ENCODE measurements at places on chromosomes 7 and 10.
A peak's percentile ranks its signal among the peaks of the same experiment; 100 is the strongest.

- DNase-seq = no peak
Measured at GRCh38 chr7:156656598-156656997, 16.0 kb downstream of the RNF32 start.

DNA sequence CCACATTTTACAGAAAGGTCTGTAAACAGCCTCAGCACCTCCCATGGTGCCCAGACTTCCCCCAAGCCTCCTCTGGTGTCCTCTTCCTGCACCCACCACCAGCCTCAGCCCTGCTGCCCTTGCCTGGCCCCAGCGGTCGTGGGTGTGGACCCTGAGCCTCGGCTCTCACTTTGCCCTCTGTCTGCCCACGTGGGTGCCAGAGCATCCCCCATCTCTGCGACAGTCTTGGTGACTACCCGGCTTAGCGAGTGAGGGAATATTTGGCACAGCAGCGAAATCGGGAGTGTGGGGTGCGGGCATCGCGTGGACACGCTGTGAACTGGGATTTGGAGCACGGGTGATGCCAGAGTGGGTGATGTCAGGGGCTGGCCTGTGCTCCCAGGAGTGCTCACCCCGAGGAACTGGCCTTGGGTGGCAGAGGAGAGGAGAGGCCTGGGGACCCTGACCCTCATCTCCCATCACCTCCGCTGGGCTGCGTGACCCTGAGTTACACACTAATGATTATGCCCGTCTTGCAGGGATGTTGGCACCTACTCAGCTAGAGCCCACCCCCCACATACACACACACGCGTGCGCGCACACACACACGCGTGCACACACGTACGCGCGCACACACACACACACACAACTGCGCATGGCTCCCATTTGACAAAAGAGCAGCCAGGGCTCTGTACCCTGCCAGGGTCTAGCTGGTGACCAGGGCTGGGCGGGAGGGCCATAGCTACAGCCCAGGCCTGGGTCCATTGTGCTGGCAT lies 8.7 kb downstream of the ELFN1 start:
- DNase-seq = no peak

DNA sequence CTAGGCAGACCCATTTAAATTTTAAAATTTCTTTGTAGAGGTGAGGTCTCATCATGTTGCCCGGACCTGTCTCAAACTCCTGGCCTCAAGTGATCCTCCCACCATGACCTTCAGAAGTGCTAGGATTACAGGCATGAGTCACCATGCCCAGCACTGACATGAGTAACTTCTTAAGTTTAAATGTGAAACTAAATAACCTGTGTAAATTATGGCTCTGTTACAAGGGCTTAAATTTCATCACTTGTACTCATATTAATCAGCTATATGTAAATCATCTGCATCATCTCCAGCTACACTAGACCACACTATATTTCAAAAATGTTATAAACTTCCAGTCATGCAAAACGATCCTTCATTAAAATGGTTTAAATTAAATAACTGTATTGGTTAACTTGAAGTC lies 56.1 kb downstream of the ATAD1 start:
- DNase-seq = no peak

GRCh38 chr10:125441151-125441550 lies 241.8 kb downstream of the TEX36 start:
- no peak for DNase-seq

DNA sequence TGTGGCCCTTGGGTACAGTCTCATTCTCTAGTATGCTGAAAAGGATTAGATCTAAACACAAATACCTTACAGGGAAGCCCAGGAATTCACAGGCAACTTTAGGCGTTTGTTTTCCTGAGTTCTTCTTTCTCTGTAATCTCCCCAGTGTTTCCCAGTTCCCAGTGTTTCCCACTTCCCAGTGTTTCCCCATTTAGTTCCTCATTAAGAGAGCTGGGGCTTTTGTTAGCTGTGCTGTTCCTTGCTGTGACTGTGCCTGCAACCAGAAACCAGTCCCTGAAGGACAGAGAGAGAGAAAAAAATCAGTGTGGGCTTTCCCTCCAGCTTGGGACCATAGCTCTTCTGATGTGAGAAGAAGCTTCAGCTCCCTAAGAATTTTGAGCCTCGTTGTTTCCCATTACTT lies 802.9 kb upstream of the COBL start:
- DNase-seq = no peak

GRCh38 chr10:49177391-49178355 lies 10.5 kb downstream of the TMEM273 start:
- peak; percentile 62 for DNase-seq

DNA sequence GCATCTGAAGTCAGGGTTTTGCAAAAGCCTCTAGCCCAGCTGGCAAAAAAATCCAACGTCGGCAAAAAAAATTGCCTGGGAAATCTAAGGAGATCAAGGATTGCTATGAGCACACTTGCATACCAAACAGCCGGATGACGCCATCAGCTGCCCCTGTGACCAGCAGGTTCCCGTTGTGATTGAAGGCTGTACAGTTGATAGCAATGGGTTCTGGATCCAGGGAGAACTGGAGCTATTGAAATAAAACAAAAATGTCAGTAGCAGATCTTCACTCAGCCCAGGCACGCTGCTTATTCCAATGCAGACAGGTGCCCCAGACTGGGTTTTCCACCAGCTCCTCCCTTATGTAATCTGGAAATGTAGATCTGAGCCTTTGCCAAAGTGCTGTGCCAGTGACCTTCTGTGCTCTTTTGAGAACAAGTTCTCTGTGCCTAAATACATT lies 18.7 kb upstream of the CYREN start:
- DNase-seq = no peak

- DNase-seq = peak; percentile 65
Measured at GRCh38 chr10:62048919-62049623, 147.6 kb downstream of the ARID5B start.

GRCh38 chr10:108975459-108976058 lies 947.8 kb downstream of the XPNPEP1 start:
- DNase-seq = no peak

GRCh38 chr7:109901926-109902325 lies 1189.0 kb upstream of the LRRN3 start:
- no peak for DNase-seq

DNA sequence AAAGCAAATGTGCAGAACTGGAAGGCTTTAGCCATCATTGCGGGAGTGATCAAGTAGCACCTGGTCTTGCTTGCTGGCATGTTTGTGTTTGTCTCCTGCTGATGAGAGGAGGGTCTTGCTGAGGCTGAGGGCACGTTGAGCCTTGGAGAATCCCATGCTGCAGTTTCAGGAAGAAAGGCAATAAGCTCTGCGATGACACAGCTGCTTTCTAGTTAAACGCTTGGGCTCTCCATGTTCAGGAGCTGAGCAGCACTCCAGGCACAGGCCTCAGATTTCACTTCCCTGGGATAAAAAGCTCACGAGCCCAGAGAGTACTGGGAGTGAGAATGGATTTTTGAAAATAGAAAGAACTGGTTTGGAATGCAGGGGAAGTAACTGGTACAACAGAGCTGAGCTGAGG lies 100.8 kb downstream of the LRRC18 start:
- DNase-seq = no peak

DNA sequence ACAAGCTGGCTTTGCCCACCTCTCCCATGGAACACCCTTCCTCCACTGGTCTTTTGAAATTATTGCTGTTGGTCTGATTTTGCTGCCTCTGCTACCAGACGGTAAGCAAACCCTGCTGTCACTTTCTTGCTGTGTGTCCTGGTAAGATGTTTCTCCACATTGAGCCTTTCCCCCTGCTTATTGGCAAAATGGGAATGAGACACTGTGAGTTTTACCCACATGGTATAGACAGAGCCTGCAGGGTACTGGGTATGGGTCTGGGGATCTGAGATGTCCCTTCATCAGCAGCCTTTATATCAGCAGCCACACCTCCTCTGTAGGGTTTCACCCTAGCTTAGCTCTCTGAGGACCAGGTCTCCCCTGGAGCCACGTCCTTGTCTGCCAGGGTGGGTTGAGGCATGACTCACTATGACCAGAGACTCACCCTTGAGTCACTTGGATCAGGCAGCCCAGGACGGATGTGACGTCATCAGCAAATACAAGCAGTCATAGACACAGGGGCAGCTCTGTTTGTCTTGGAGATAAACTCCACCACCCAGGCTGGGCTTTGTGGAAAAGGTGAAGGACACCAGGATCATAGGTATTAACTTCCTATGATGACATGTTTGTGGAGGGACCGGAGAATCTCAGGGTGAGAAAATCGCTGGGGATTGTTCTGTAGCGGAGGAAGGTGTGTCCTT lies 17.9 kb upstream of the BAIAP2L1 start:
- no peak for DNase-seq

DNA sequence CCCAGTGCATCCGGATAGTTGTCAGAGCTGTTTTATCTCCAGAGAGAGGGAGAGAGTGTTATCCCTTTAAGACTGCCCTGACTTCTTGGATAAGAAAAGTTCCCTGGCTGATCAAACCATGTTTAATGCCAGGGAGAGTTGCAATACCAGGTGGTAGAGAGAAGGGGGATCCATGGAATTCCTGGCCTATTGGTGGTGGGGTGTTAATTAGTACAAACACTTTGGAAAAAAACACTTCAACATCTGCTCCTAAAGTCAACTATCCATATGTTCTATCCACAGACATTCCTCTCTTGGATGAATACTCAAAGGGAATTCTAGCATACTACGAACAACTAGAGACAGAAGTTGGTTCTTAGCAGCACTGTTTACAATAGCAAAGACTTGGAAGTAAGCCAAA lies 307.2 kb downstream of the TCERG1L start:
- DNase-seq = no peak

DNA sequence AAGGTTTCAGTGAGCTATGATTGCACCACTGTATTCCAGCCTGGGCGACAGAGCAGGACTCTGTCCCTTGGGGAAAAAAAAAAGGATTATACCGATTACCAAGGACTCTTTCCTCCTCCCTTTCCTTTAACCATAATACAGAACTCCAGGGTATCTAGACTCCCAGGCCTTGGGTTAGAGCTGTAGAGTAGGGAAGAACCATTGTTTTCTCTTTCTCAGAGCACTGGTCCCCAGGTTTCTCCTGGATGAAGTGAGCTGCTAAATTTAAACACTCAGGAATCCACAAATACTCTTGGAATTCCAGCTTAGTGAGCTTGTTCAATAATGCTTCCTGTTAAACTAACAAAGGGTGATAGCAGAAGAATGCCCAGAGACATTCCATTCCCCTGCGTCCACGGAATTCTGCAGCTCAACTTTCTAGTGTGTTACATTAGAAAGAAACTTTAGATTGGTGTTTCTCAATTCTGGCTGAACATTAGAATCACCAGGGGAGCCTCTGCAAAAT lies 14.6 kb upstream of the RPEL1 start:
- DNase-seq = no peak

DNA sequence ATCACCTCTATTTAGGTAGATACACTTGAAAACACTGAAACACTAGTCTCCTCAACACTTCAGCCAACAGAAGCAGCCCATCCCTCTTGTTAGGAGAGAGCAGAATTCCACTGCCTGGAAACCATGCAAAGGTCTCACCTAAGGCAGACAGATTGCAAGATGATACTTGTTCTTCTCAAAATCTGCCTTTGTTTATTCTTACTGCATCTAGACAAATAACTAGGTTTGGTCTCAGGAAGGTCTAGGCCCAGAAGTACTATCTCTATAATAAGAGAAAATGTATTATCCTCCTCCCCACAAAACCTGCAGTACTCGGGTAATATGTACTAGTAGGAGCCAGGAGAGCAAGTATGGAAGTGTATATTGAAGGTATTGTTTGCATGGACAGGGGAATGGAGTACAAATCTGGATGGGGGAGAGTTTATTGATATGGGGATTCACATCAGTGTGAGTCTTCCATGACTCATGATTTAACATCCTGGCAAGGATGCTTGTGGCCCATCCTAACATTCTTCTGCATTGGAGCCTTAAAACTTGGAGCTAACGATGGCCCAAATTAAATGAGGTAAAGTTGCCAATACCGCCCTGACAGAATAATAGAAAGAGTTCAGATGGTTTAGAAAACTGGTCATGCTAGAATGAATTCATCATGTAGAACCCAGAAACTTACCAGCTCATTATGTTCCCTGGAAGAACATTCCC lies 109.2 kb downstream of the EPC1 start:
- DNase-seq = no peak

GRCh38 chr10:22534849-22535604 lies 179.4 kb downstream of the PIP4K2A start:
- no peak for DNase-seq

DNA sequence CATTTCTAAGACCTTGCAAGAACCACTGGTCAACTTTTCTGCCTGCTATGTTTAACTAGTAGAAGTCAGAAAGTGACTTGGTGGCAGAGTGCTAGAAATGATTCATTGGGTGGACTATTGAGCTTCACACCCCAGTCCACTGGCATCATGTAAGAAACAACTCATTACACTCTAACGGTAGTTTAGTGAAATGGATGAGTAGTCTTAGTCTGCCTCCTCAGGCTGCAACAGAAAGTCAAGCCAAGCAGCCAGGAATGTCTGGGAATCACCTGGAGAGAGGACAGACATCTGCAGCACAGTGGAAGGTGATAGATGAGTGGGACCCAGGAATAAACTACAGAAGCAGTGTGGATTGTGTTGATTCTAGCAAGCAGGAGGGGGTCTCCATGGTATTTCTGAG lies 125.4 kb downstream of the AUTS2 start:
- no peak for DNase-seq

DNA sequence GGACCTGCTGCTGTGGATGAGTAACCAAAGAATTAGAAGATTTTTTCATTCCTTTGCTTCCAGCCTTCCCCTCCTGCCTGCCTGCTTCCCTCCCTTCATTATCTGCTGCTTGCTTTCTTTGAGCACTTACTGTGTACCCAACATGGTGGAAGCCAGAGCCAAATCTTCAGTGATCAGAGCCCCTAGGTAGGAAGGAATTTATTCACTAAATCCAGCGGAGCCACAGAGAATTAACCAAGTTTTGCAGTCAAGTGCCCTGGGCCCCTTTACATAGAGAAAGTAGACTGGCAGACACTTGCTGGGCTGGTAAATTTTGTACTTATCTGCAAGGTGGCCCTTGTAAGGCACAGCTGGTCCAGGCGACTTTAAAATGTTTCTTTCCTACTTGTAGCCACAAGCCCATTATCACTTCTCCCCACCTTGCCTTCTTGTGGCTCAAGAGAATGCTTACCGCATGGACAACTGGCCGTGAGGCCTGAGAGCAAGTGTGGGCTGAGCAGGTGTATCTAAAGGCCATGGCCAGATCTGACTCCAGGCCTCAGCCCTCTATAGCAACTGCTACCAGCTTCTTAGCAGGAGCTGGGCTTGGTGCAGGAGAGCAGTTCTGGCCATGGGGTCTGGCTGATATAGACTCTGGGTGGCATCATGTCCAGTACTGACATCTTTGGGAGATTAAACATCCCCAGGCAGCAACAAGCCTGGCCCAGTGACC lies 11.1 kb downstream of the UNC5B start:
- DNase-seq = no peak

DNA sequence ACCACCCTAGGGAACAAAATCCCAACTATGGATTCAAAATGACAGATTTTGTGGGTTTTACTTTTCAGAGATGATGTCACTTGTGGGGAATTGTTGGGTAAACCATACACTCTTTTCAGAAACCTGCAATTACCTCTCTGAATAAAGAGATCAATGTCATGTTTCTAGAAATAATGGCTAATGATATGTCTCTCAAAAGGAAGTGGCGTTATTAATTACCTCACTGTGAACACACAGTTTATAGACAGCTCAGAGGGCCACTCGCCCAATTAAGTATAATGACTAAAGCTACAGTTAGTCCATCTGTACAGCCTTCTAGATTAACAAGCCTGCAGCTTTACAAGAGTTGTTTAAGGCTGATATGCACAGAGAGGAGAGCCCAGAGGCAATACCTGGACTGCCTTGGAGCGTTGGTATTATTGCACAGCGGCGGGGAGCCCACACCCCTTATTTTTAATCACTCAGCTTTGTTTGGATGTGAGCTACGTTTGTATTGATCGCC lies 79.5 kb downstream of the RAB11FIP2 start:
- no peak for DNase-seq
